ENCODE measurements at places on chromosomes 13 and 19. TPM values are rescaled to one million over a fixed set of nuclear protein-coding genes. Genes with fewer than 3 reads are reported as not detected.

GRCh38 chr13:32857689-32858088 lies 158.5 kb upstream of the KL start:
- DNase-seq = no peak

DNA sequence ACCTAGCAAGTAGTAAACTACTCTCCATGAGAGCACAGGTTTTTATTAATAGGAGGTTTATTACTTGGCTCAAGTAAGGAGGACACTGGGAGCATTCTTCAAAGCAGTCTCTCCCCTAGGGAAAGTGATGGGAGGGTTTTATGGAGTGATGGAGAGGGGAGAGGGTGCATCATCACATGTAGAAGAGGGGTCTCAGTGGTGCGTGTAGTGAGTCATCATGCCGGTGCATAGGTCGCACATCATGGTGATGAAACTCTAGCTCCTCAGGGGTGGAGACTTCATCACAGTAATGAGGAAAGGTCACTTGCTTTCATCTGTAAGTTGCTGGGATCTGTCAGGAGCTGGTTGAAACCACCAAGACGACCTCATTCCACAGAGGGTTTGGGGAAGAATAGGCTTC lies 210.8 kb upstream of the UBL3 start:
- DNase-seq = no peak

DNA sequence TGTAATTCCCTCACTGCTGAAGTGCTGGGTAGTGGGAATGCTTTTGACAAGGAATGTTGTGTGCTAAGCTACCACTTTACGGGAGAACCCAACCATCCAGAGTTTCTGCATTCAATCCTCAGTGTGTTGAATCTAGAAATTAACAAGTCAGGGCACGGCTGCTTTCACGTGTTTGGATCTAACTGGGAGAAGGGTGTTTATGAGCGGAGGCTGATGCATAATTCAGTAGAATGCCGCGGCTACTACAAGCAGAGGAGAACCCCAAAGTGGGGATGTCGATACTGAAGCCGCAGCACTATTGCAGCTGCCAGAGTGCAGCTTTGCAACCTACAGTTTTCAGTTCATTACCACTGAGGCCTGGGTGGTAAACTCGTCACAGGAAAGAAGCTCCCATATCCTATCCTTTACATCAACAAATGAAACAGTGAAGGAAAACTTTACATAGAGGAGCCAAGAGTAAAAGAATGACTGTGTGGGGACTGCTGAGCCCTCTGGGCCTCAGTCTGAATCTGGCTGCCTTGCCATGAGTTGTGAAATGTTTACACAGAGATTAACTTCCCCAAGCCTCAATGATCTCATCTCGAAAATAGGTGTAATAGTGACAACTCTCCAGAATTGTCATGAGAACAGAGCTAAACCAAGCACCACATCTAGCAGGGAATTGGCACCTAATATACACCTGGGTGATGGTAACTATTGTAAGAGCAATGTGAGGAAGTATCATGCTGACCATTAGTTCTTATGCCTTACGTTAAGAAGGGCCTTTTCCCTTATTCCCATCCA lies 531.7 kb downstream of the MYO16 start:
- no peak for DNase-seq

GRCh38 chr13:88217372-88217771 lies 546.2 kb downstream of the SLITRK5 start:
- no peak for DNase-seq

DNA sequence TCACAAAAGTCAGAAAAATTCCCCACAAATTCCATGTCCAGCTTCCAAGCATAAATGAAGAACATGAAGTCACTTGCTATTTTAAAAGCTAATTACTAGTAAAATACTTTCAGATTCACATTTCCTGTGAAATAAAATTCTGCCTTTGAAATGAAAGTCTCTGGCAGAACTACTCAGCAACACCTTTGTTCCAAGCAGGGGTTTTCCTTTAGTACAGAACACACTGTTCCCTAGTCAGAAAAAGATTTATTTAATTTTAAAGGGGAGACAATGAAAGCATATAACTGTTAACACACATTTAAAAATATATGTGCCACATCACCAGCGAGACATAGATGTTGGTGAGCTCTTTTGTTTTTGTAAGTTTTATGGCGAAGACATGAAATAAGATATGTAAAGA lies 26.4 kb upstream of the RAP2A start:
- no peak for DNase-seq

- no peak for DNase-seq
These were observed 2.9 kb downstream of the KLK1 start for GRCh38 chr19:50820549-50821247.

- DNase-seq = no peak
These were observed 1077.7 kb upstream of the SLC10A2 start for GRCh38 chr13:104143760-104144416.

DNA sequence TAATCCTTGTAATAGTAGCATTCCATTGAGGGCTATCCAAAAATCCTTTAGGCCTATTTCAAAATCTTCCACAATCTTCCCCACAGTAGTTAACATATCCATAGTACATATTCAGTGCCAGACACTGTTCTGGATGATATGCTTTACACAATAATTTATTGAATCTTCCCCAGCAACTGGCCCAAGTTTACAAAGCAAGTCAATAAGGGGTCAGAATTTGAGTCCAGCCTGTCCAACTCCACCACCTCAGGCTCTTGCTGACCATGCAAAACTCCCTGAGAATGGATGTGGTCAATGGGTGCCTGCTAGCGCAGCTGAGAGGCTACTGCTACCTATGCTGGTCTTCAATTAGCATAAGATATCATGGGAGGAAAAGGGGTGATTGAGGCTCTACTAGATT lies 529.6 kb downstream of the FGF9 start:
- DNase-seq = no peak

- no peak for DNase-seq
These were observed 91.2 kb downstream of the KATNAL1 start for GRCh38 chr13:30216111-30216510.

DNA sequence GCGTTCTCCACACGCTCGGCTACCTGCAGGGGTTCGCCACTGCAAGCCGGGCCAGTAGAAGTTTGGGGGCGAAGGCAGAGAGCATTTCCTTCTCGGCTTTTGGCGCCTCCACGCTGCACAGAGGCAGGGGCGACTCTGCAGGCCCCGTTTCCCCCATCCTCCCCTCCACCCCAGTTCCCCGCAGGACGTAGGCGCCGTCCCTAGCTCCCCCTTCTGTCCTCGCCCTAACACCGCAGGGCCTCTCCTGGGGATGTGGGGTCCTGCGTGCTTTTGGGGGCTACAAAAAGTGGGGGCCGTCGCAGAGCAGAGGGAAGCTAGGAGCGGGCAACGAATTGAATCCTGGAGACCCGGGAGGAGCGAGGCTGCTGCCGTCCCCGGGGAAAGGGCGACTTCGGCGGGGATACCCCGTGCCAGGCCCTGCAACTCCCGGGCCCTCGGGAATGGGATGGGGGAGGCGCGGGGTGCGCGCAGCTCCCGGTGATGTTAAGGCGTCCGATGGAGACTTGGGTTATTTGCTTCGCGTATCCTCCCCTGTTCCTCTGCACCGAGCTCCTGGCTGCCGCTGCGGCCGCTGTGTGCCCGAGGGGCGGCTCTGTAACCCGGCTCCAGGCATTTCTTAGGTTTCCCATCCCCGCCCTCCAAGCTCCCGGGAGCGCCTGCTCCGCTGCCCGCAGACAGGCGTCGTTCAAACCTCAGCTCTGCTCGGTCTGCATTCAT lies 255.9 kb upstream of the SOX21 start:
- DNase-seq = peak; percentile 15

- no peak for DNase-seq
These were observed 6.0 kb downstream of the MIR17HG start for GRCh38 chr13:91353494-91353893.

- DNase-seq = no peak
These were observed 785.0 kb downstream of the SLITRK5 start for GRCh38 chr13:88456151-88456550.

DNA sequence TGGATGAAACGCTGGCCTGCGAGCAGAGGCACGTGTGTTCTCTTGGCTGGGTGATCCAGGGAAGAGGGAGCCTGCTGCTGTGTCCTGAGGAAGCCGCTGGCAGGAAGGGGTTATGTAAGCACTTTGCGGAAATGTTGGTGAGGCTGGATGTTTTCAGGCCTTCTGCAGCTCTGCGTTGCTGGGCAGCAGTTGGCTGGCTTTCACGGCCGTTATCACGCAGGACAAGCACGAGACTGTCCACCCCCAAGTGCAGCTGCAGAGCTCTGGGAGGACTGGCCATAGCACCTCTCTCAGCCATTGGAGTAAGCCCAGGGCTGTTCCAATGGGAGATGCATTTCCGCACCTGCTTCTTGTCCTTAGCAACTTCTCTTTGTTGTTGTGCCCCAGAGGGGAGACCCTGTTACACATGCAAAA lies 146.9 kb upstream of the SOX21 start:
- no peak for DNase-seq

GRCh38 chr19:19533841-19534240 lies 4.2 kb upstream of the CILP2 start:
- DNase-seq = no peak

GRCh38 chr19:48962029-48962848 lies 2.9 kb upstream of the FTL start:
- peak; percentile 82 for DNase-seq

DNA sequence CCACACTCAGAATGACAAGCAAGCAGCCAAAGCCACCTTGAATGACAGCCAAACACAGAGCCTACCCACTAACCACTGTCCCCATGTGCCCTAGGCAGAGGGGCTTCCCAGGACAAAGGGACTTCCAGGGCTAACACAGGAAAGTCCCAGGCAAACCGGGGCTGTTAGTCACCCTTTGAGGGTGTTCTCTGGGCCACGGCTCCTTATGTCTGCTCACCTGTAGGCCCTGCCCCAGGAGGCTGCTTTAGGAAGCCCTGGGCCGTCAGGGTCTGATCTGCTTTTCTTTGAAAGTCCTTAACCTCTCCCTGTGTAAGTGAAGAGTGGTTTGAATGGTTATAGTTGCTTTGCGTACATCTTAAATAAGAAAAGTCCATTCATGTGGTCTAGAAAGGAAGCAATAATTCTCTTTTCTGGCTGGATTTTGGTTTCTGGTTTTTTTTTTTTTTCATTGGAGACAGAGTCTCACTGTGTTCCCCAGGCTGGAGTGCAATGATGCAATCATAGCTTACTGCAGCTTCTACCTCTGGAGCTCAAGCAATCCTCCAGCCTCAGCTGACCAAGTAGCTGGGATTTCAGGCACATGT lies 161.4 kb downstream of the EFNB2 start:
- peak; percentile 29 for DNase-seq

DNA sequence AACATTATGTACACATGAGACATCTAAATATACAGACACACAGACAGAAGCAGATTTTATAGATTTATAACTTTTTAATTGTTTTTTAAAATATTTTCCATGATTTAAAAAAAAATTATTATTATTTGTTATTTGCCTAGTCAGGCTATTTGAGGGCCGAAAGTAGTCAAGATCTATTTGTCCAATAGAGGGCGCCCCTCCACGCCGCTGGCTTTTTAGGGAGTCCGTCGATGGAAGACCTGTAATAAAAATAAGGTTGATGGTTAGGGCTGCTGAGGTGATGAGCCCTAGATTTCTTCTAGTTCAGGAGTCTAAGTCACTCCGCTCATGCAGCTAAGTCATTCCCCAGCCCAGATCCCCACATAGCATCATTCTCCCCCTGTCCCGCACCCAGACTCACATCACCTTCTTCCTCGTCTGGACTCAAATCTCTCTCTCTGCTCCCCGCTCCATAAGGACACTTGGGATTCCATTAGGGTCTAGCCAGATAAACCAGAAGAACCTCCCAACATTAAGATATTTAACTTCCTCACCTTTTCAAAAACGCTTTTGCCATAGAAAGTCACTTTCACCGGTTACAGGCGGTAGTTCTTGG lies 33.9 kb upstream of the CEACAM21 start:
- DNase-seq = peak; percentile 72

DNA sequence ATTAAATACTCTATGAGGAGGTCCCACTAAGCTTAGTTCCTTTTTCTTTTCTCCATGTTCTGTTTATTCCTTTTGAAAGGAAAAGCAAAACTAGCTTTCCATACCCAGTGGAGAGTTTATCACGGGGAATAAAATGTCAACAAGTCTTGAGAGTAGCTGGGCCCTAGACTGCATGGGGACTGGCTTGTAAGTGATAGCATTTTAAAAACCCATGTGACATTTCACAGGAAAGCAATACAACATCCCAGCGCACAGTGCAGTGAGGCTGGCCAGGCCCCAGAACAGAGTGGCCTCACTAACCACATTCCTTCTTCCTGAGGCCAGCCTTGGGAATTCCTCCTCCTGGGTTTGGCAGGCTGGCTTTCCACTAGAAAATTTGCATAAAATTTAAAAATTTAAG lies 149.8 kb downstream of the DLEU7 start:
- DNase-seq = no peak

GRCh38 chr13:61880578-61881283 lies 465.1 kb upstream of the PCDH20 start:
- DNase-seq = no peak

DNA sequence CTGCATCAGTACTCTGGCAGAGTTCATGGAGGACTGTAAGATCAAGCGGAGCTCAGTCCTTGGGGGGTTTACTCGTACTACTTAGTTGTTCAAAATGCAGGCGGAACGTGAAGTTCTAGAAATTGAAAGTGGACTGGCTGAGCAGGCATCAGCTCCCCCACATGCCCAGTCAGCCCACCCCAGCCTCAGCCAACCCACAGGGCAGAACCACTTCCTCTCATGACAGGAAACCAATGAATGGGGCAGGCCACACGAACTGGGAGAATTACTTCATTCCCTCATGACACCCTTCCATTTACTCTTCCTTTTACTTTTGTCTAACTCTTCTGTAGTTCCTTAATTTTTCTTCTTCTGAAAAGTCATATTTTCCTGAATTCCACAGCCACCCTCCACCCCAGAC lies 71.9 kb downstream of the FLT1 start:
- DNase-seq = peak; percentile 27

- no peak for DNase-seq
These were observed 8.5 kb downstream of the UNC13A start for GRCh38 chr19:17679526-17680229.

DNA sequence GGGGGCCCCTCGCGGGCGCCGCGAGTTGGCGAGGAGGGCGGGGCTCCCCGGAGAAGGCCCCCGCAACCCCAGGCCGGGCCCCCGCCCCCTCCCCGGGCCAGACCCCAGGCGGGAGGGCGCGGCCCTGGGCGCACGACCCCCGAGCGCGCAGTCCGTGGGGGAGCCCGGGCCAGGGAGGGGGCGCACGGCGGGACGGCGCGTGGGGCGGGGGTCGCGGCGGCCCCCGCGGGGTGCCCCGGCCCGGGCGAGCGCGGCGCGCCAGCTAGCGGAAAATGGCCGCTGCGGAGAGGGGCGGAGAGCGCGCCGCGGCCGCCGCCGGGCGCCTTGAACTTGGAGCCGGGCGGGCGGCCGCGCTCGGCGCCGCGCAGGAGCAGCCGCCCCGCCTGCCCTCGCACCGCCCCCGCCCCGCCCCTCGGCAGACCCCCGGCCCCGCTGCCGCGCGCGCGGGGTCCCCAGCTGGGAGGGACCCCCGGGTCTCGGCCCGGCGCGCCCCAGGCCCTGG lies 6.4 kb upstream of the NFIC start:
- DNase-seq = peak; percentile 50

- DNase-seq = no peak
These were observed 66.2 kb downstream of the GNG7 start for GRCh38 chr19:2636141-2636896.

Gene RASIP1
- total RNA-seq = 0.53 TPM

Gene BCL2L12
- 80.3 TPM for total RNA-seq

Gene ABHD13
- total RNA-seq = 5.3 TPM

Gene CGB2
- 1.4 TPM for total RNA-seq

Gene ZNF264
- total RNA-seq = 38.7 TPM

Gene TMEM238
- 7.5 TPM for total RNA-seq

Gene B3GNT3
- 0.36 TPM for total RNA-seq

Gene CAPN12
- total RNA-seq = 8.3 TPM

Gene PNMA8C
- not detected for total RNA-seq

Measured in activated T-cell treated with anti-CD3 and anti-CD28 coated beads, Interleukin-2, amount 50 U/mL, for 72 hours (primary cell).